ENCODE measurements at places on chromosomes 16 and 17.
A peak's percentile ranks its signal among the peaks of the same experiment; 100 is the strongest.

- no peak for DNase-seq
Measured at GRCh38 chr16:66616169-66616568, 11.7 kb downstream of the CMTM3 start.

GRCh38 chr16:4179020-4179419 lies 62.8 kb upstream of the ADCY9 start:
- DNase-seq, result no peak

GRCh38 chr17:951325-952132 lies 28.0 kb downstream of the NXN start:
- no peak for DNase-seq

DNA sequence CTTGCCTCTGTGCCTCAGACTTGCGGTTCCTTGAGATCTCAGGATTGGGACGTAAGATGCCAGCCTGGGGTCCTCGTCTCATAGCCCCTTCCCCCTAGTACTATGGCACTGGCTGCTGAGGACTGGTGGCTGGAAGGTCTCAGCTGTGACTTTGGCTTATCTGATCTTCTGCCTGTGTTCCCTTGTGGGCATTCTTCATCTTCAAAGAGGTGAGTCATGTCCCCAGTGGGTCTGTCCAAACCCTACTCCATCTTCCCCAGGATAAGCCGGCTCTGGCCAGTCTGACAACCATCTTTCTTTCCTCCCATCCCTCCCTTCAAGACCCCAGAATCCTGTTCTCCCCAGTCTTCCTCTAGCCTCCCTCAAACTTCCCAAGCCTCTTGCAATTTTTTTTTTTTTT lies 3.6 kb downstream of the CD19 start:
- no peak for DNase-seq

DNA sequence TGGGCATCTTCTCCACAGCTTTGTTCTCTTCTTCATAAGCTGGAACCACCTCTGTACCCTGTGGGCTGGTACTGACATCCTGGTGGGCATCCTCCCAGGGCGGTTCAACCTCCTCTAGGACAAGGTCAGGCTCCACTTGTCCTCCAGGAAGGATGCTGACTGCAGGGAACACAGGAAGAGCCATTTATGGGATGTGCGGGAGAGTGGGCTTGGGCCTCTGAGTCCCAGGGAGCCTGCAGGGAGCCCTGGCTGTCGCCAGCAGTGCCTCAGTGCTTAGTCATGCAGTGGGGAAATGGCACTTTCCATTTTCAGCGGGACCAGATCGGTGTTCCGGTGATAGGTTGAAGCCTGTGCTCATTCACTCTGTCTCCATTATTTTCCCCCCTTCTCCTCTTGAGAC lies 20.5 kb downstream of the CNGB1 start:
- no peak for DNase-seq

DNA sequence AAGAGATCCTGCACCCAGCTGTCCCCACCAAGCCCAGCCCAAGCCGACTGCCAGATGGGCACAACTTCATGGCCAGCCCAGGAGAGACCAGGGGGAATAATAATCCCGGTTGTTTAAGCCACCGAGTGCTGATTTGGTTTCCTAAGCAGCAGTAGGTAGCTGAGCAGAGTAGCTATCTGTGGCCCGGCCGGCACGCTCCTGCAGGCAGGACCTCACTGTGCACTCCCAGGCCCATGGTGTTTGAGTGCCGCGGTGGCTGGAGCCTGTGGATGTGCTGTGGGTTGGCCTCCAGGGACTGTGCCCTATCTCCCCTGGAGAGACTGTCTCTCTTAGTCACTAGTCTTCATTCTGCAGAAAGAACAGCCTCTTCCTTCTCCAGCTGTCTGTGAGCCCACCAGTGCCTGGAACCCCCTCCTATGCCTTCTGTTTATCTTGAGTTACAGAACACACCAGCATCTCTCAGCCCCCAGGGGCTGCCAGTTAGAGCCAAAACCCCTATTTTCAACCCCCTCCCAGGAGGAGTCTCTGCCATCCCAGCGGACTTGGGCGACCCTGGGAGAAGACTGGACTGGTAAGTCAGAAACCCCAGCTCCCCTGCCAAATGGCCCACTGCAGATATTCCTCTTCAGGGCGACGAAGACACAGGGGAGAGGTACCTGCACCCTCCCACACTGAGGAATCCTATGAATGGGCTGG lies 152.0 kb downstream of the SDK2 start:
- no peak for DNase-seq

- peak; percentile 67 for DNase-seq
Measured at GRCh38 chr17:48671697-48672171, 45.6 kb upstream of the HOXB9 start.

- DNase-seq, result no peak
Measured at GRCh38 chr16:31853291-31853690, 20.3 kb upstream of the ZNF267 start.

GRCh38 chr17:54992797-54993639 lies 24.5 kb downstream of the STXBP4 start:
- DNase-seq, result no peak

GRCh38 chr17:57257195-57257894 lies 1.0 kb downstream of the MSI2 start:
- DNase-seq, result peak; percentile 28

DNA sequence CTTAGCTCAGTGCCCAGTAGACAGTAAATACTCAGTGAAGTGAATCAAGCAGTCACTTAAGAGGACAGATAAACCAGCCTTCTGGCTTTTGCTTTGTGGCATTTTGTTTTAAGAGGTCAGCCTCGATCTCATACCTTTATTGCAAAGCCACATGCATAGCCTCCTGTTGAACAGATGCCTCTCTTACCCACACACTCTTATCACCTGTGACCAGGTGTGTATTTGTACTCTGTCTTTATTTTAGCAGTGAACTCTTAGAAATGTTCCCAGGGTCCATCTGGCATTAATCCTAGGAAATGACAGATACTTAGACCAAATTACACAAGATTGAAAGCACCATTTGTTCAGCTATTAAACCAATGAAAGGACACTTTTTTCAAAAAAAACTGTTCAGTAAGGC lies 1426.5 kb downstream of the CDH11 start:
- no peak for DNase-seq

DNA sequence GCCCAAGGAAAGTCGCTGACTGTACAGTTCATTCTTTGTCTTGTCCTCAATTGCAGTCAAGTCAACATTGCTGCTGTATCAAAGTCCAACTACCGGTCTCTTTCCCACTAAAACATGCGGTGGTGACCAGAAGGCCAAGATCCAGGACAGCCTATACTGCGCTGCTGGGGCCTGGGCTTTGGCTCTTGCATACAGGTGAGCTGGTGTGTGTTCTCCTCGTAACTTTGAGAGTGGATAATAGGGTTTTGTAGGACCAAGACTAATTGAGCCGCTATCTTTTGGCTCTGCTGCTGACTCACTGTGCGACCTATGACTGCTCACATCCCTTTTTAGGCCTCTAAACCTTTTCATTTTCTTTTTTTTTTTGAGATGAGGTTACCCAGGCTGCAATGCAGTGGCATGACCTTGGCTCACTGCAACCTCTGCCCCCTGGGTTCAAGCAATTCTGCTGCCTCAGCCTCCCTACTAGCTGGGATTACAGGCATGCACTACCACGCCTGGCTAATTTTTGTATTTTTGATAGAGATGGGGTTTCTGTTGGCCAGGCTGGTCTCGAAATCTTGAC lies 38.7 kb downstream of the PHKB start:
- DNase-seq, result no peak

DNA sequence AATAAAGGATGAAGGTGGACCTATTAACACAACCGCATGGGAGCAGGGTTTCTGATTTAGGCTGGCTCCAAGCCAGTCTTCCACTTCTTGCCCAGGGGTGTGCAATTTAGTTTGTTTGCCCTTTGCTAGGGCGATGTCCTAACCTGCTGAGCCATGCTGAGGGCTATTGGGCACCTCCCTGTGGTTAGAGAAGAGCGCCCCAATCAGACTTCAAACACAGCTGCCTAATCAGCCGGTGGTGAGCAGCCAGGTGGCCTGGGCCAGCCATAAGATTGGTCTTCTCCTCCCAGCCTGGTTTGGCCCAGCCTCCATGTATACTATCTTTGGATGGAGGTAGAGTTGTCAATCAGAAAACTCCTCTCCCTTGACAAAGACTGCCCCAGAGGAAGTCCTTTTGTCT lies 15.7 kb downstream of the TMEM94 start:
- no peak for DNase-seq

- no peak for DNase-seq
Measured at GRCh38 chr17:37671028-37671823, 28.0 kb upstream of the DDX52 start.

DNA sequence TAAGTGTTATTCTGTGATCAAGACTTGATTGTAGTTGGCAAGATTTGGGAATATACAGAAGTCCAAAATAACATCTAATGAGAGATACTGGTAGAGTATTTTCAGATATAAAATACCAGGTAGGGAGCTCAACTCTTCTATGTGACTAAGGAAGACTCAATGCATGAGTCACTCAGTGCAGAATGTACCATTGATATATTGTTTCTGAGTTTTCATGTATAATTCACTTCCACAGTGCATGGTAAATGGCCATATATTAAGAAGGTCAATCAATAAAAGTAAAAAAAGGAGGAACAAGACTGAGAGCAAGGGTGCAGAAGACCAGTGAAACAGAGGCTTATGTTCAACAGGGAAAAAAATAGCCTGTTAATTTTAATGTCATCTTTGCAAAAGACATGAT lies 1387.9 kb downstream of the CDH8 start:
- DNase-seq, result no peak

DNA sequence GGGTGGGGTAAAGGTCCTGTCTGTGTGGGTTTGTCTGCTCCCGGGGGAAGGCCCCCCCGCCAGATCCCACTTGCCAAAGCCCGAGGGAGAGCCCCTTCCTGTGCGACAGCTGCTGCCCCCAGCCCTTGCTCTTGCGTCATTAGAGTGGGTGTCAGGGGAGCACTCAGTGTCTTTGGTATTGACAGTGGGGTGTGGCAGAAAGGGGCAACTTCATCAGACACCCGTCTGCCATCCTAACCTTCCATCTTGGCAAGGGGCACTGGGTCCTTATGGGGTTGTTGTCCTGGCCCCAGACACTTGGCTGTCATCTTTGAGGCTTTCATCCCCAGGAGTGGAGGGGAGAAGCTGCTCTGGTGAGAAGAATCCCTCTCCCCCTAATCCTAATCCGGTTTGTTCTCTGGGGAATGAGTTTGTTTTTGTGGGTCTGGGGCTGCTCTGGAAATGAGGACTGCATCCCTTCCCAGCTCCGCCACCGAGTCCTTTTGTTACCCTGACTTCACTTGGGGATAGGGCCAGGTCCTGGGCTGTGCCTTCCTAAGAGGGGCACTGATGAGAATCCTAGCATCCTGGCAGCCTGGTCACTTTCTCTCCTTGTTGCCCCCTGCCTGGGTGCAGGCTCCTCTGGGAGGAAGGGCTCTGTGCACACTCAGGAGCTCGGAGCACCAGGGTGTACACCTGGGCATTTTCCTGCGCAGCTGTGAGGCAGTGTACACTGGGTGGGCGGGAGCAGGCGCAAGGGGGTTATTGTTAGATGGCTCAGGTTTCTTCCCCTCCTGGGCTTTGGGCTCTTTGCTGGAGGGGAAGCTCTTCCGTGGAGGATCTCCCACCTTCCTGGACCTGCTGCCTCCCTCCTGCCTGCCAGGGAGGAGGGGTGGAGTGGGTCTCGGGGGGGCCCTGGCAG lies 21.1 kb downstream of the GJD3 start:
- DNase-seq, result no peak

- no peak for DNase-seq
Measured at GRCh38 chr17:17567631-17568030, 23.9 kb downstream of the PEMT start.

DNA sequence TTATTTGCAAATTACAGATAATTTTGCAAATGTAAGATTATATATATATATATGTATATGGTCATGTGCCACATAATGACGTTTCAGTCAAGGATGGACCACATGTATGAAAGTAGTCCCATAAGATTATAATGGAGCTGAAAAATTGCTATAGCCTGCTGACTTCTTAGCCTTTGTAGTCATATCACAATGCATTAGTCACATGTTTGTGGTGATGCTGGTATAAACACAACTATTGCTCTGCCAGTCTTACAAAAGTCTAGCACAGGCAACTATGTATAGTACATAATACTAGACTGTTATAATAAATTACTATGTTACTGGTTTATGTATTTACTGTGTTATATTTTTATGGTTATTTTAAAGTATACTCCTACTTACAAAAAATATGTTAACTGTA lies 444.3 kb downstream of the KCNJ2 start:
- no peak for DNase-seq

GRCh38 chr16:57299009-57299718 lies 14.7 kb upstream of the PLLP start:
- no peak for DNase-seq

DNA sequence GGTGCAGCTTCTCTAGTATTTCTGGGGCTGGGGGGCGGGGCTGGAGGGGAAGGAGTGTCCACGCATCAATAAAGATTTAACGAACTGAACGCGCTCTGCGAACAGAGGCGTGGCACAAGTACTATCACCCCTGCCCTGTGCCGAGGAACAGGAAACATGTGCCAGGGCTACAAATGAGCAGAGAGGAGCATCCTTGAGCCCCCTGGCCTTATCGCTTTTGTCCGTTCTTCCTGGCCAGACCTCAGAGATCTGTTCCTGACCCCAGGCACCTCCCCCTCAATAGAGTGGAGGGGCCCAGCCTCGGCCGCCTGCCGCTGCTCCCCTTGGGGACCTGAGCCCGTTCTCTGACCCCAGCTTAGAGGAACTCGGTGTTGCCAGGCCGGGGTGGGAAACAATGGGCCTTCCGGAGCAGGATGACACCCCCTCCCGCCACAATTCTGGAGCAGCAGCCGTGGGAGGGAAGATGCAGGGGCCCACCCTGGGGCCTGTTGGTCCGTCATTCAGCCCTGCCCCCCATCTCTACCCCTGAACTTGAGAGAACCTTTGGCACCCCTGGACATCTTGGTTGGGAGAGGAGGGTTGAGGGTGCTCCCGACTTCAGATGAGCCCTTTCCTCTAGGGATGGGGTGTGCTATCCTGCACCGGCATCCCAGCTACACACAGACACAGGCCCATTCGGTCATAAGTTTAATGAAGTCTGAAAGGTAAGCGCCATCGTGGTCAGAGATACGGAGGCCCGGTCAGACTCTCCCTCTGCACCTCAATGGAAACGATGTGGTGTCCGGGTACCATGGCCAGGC lies 1.1 kb downstream of the NAA38 start:
- no peak for DNase-seq

DNA sequence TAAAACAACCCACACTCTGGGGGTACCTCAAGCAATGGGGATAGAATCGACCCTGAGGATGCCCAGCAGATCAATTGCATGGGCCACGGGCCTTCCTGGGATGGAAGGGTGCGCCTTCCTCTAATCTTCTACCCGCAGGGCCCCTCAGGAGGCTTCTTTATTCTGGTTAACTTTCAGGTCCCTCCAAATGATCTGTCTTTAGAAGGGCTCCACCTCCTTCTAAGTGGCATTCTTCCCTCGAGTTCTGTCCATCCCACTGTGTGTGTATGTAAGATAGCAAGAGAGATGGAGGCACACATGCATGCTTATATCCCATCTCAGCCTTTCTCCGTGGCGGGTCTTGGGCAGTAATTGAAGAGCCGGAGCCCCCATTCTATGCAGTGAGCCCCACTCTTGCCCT lies 125.7 kb downstream of the MRM1 start:
- no peak for DNase-seq

Data from naive thymus-derived CD8-positive, alpha-beta T cell (primary cell).